ENCODE measurements at places on chromosomes 13 and 19.

DNA sequence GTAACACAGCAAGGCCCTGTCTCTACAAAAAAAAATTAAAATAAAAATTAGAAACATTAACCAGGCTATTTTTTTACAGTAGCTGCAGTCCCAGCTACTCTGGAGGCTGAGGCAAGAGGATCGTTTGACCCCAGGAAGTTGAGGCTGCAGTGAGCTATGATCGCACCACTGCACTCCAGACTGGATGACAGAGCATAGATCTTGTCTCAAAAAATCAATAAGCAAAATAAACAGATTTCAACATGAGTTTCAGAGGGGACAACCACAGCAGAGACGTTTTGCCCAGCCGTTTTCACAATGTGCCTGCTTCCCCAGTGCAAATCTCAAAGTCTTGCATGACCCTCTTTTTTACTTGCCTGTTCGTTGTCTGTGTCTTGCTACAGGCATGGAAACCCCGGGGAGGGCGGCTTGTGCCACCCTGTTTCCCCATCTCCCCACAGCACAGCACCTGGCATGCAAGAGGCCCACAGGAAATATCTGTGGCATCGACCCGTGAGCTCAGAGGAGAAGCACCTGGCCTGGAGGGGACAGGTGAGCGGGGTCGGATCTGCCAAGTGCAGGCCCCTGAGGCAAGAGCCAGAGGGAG is 222.0 kb upstream of the ZNF507 start:
- no peak for DNase-seq

DNA sequence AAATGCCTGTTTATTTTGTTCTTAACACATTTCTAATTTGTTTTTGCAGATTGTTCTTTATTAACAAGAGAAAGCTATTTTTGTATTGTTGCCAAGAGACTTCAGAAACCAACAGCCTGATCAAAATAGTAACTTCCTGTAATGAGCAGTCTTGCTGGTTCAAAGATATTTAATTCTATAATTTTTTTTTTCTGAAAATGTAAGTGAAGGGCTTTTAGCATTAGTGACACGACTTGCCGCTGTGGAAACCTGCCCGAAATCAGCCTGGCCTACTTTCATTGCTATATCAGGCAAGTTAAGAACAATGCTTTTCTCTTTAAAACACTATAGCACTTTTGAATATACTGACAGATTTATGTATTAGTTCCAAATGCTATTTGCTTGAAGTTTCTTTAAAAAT is 374.3 kb downstream of the EFNB2 start:
- no peak for DNase-seq

DNA sequence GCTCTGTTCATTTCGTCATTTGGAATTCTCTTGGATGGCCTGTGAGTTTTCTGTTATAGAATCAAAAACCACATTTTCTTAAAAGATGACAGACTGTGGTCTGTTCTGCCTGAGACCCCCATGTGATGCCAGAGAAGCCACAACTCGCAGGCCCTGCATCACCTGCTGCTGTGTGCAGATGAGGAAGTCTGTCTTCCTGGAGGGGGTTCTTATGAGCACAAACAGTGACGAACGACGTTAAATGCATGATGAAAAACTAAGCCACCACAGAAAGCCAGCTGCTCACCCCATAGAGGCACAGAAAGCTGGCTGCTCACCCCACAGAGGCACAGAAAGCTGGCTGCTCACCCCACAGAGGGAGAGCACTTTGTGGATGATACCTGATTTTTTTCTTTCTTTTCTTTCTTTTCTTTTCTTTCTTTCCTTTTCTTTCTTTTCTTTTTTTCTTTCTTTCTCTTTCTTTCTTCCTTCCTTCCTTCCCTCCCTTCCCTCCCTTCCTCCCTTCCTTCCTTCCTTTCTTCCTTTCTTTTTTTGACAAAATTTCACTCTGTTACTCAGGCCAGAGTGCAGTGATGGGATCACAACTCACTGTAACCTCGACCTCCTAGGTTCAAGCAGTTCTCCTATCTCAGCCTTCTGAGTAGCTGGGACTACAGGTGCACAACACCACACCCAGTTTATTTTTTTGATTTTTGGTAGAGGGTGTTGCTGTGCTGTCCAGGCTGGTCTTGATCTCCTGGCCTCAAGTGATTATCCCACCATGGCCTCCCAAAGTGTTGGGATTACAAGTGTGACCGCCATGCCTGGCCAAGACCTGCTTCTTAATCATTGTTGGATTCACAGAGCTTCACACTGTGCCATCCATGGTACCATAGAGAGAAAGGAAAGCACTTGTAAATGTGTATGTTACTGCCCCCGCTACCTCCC is 1191.4 kb downstream of the UQCRFS1 start:
- DNase-seq, result no peak

DNA sequence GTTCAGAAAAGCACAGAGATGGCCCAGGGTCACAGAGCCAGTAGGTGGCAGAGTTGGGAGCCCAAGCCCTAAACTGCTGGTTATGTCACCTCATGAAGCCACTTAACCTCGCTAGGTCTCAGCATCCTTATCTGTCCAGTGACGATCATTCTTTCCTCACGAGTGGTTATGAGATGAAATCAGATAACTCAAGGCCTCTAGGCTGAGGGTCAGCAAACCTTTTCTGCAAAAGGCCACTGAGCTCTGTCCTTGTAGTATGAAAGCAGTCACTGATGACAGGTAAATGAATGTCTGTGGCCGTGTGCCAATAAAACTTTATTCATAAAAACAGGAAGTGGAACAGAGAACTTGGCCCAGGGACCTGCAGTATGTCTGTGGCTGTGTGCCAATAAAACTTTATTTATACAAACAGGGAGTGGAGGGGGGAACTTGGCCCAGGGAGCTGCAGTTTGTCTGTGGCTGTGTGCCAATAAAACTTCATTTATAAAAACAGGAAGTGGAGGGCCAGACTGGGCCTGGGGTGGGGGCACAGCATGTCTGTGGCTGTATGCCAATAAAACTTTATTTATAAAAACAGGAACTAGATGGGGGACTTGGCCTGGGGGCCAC is 71.2 kb downstream of the GNG7 start:
- no peak for DNase-seq

DNA sequence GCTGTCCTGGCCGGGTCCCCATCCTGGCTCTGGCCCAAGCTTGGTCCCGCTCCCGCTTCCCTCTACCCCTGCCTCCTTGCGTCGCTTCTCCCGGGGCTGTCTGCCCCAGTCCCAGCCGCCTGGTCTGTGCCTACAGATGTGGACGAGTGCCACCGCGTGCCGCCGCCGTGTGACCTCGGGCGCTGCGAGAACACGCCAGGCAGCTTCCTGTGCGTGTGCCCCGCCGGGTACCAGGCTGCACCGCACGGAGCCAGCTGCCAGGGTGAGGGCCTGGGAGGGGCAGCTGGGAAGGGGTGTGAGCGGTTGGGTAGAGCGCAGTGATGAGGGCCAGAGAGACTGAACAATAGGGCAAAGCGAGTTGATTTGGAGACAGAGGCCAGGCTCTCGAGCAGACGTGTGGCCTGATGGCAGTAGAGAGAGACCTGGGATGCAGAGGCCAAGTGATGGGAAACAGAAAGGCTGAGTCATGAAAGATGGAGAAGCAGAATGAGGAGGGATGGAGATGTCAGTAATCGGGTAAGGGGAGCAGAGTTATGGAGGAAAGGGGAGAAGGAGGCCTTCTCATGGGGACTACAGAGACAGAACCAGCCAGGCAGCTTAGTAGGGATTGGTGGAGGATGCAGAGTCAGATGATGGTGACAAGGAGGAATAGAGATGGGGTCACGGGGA is 9.4 kb downstream of the LTBP4 start:
- DNase-seq, result no peak

- DNase-seq, result no peak
Observed at GRCh38 chr19:8609279-8610040, 1.1 kb downstream of the ADAMTS10 start.

All from GM10248 (cell line).